ENCODE measurements at places on chromosomes 1 and 21.

DNA sequence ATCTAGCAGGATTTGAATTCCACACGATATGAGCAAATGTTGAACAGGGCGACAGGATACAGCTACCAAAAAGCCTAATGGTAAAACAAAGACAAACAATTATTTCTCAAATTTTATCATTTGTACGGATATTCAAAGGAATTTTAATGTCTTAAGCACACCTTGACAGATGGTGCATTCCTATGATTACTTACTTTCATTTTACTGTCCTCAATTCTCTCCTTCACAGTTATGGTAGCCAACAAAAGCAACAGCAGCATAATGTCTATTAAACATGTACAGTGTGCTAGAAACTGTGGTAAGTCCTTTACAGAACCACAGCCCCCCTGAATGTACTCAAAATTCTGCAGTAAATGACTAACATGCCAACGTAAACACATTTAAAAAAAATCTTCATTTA, 365.8 kb downstream of the SMYD3 start:
- DNase-seq: no peak

GRCh38 chr1:91507328-91507727, 6.7 kb downstream of the CDC7 start:
- DNase-seq: no peak

- no peak for DNase-seq
These were observed 49.3 kb downstream of the GNB1 start for GRCh38 chr1:1841575-1841995.

GRCh38 chr1:76317299-76317900, 242.9 kb downstream of the ST6GALNAC3 start:
- DNase-seq: no peak

DNA sequence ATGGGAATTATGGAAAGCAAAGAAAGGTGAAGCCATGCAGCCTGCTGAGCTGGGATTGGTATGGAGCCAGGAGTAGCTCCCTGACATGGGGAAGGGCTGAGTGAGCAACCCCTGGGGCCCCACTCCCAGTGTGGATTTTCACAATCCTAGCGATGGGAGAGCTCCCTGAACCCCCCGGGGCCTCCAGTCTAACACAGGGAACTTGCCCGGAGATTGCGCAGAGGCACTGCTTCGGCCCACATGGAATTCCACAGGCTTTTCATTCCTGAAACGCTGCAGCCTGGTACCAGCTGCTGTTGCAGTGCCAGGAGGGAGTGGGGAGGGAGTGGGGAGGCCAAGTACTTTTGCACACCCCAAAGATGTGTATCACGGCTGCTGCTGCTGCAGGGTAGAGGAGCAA, 110.4 kb upstream of the C21orf91 start:
- no peak for DNase-seq

- DNase-seq: no peak
These were observed 77.4 kb downstream of the NPHP4 start for GRCh38 chr1:5914676-5915365.

- no peak for DNase-seq
These were observed 1.8 kb downstream of the WDR77 start for GRCh38 chr1:111446967-111447892.

GRCh38 chr1:7110321-7110720, 325.1 kb downstream of the CAMTA1 start:
- DNase-seq: no peak

- DNase-seq: no peak
These were observed 46.3 kb downstream of the PTPN14 start for GRCh38 chr1:214505134-214505533.

- DNase-seq: no peak
These were observed 137.1 kb upstream of the SYT6 start for GRCh38 chr1:114290776-114291175.

- DNase-seq: peak; percentile 94
These were observed 190.1 kb downstream of the HIVEP3 start for GRCh38 chr1:41728403-41729202.

DNA sequence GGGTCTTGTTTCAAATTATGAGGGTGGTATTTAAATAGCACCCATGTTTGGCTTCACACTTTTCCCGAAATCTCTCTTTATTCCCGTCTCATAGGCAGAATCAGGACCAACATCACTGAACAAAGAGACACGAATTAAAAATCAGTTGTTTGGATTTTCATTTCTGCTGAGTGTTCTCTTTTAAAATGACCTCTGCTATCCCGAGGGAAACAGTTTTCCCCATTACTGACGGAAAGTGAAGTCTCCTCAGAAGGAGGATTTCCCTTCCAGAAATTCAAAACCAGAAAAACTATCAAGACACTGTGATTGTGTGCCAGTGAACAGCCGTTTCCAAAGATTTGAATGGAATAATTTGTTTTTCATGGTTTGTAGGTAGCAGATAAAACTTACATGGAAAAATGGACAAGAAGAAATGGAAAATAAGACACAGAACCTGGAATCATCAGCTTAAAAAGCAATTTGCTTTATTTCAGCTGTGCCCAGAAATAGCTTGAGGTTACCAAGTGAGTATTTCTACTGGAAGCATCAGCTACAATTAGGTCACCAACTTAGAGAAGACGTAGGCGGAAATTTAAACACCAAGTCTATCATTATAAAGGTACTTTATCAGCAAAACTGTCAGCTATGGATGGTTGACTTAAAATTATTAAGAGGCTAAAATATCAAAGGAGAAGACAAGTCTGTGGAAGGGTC, 68.5 kb downstream of the RUNX1 start:
- no peak for DNase-seq

- DNase-seq: no peak
These were observed 17.5 kb downstream of the GTF2B start for GRCh38 chr1:88873737-88874349.

- no peak for DNase-seq
These were observed 67.5 kb downstream of the MAP10 start for GRCh38 chr1:232872738-232873137.

GRCh38 chr1:51607681-51608095, 9.2 kb upstream of the OSBPL9 start:
- no peak for DNase-seq

DNA sequence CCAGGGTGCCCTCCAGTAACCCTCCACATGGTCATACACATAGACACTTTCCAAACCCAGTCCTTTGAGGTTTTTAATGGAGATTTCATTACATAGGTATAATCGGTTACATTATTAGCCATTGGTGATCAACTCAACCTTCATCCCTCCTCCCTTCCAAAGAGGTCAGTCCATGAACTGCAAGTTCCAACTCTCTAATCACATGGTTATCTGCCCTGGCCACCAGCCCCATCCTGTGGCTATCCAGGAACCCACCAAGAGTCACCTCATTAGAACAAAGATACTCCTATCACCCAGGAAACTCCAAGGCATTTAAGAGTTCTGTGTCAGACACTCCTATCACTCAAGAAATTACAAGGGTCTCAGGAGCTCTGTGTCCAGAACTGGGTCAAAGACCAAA, 12.2 kb downstream of the ATP1A4 start:
- no peak for DNase-seq

DNA sequence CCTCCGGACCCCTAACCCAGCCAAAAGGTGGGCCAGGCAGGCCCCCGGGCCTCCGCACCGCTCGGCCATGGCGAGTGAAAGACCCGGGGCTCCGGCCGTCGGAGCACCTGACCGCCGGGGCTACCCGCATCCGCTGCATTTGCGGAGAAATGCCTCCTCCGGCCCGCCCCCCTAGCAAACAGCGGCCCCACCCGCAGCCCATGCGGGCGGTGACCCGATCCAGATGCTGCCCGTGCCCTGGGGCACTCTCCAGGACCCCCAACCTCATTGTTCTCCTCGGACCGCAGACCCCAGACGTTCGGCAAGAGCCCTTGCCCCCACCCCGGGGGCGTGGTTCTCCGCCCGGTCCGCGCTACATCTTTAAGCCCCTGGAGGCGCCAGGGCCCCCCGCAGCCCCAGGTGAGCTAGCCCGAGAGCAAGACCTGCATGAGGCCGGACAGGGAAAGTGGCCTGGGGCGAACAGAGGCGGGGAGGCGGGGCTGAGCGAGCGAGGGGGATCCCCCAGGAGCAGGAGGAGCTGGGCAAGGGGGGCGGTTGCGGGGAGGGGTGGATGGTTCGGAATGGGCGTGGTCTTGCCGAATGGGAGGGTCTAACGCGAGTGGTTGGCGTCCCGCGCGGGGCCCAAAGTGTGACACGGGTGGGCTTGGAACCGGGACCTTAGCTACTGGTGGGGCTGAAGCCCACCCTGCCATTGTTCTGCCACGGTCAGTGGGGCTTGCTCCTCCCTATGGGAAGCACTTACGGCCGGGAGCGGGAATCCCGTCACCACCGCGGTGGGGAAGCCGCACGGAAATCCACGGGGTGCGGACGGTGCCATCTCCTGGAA, 6.3 kb upstream of the CRYBG2 start:
- DNase-seq: peak; percentile 74

All from activated CD8-positive, alpha-beta T cell treated with anti-CD3 and anti-CD28 coated beads for 36 hours (primary cell).